PC-3 (cell line): ENCODE measurements at places on chromosomes 11 and 22. TPM values are rescaled to one million over a fixed set of nuclear protein-coding genes. Genes with fewer than 3 reads are reported as not detected.
A peak's percentile ranks its signal among the peaks of the same experiment; 100 is the strongest.

Gene PHF21B
- 0.12 TPM in 1 of 2 replicates, not detected in the other for total RNA-seq

Gene CCDC179
- total RNA-seq: not detected in 2 replicates

GRCh38 chr11:126917531-126918204 is 82.9 kb downstream of the KIRREL3 start:
- H3K36me3 ChIP-seq: no peaks in the 10 kb centered on the region
- H3K4me1 ChIP-seq: peaks cover 10% of the 10 kb centered on the region
- H3K4me3 ChIP-seq: no peak overlapping the region
- peak; percentile 70 for DNase-seq
- H3K27ac ChIP-seq: peak overlapping the region; percentile 38
- no peaks in the 10 kb centered on the region for H3K27me3 ChIP-seq

DNA sequence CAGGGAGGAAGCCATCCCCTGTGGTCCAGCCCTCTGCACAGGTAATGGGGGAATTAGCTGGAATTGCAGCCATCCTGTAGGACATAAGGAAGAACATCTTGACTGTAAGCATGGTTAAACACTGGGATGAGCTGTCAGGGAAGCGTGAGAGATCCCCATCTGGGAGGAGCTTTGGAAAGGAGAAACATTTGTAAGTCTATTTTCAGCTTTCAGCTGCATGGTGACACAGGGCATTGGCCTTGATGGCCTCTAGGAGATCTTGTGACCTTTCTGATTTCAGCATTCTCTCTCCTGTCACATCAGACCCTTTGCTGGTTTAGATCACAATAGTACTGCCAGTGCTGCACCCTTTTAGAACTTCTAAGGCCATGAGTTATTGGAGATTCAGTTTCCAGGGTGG is 47.1 kb downstream of the BCR start:
- no peak for DNase-seq
- H3K27me3 ChIP-seq: no peaks in the 10 kb centered on the region
- H3K27ac ChIP-seq: peak overlapping the region; percentile 95; the same call in 1 of the 2 replicates
- no peak overlapping the region for H3K4me3 ChIP-seq
- H3K4me1 ChIP-seq: peaks cover 35% of the 10 kb centered on the region
- no peaks in the 10 kb centered on the region for H3K36me3 ChIP-seq

DNA sequence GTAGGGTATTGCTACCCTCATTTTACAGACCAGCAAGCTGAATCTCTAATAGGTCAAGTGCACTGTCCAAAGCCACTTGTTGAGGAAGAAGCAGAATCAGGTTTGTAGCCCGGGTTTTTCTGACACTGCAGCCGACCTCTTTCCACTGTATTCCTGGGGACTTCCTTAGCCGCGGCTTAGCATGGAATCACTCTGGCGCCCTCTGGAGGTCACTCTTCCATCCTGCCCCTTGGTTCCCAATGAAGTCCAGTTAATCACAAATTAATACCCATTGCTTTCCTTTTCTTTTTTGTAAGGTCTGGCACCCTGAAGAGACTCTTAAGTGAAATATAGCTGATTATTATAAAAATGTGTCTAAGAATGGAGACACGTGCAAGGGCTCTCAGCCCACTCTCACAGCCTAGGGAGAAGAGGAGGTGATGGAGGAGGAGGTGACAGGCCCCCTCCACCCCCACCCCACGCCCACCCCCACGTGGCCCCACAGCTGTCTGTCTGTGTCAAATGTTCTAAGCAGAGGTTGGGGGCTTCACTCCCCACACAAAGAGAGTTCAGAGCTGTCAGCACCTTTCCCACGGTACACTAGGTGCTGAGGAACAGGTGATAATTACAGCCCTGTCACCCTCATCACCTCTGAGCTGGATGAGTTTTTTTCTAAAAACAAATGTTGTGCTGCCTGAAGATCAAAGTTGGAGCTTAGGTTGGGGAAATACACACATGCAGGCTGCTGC is 57.7 kb upstream of the DRD2 start:
- peak; percentile 90 for DNase-seq
- H3K27me3 ChIP-seq: 0 out of 2 replicates have a peak, but pooled peaks cover 4% of the 10 kb centered on the region
- H3K36me3 ChIP-seq: no peaks in the 10 kb centered on the region

DNA sequence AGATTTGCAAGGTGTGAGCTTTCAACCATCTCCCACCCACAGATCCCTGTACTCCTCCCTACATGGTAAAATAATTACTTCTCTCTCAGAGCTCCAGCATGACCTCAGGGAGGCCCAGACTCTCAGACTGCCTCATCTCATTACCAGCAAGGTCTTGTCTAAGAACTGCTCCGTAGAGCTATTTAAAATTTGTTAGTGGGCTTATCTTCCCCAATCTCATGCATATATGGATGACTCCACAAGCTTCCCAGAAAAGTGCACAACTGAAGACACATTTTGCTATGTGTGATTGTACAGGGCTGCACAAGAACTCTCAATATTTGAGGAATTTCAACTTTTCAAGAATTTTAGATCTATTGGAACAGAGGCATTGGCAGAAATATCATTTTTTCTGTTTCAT is 230.3 kb downstream of the CSNK2A3 start:
- no peak overlapping the region for H3K27ac ChIP-seq
- H3K27me3 ChIP-seq: peaks cover 64% of the 10 kb centered on the region
- no peaks in the 10 kb centered on the region for H3K36me3 ChIP-seq
- DNase-seq: no peak

- DNase-seq: no peak
- no peaks in the 10 kb centered on the region for H3K36me3 ChIP-seq
- no peaks in the 10 kb centered on the region for H3K4me1 ChIP-seq
- no peak overlapping the region for H3K27ac ChIP-seq
These were observed 57.0 kb downstream of the PDE2A start for GRCh38 chr11:72617080-72617762.

DNA sequence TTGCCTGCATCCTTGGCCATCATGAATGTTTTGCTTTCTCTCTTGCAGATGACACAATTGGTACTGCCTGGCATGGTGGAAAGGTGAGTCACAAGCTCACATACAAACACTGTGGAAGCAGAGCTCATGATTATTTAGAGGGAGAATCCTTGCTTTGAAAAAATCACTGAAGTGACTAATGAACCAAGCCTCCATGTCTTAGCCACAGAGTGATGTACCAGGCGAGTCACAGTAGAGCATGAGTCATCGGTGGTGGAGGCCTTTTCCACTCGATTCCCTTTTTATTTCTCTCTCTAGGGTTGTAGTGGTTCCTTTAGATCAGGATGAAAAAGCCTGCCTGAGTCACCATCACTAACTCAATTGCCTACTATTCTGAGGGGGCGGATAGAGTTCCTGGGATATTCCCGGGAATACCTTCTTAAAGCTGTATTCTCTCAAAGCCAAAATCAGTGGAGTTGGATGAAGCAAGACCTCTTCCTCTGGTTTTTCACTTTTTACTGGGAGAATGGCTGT is 49.6 kb upstream of the ALKBH3 start:
- no peak overlapping the region for H3K4me3 ChIP-seq
- no peaks in the 10 kb centered on the region for H3K27me3 ChIP-seq
- H3K27ac ChIP-seq: peak overlapping the region; percentile 60
